CD4-positive, alpha-beta T cell treated with Interleukin-17A for 1 hour (primary cell): ENCODE measurements at places on chromosomes 12 and 14.

GRCh38 chr12:19387161-19387560, 52.1 kb upstream of the AEBP2 start:
- DNase-seq: no peak

DNA sequence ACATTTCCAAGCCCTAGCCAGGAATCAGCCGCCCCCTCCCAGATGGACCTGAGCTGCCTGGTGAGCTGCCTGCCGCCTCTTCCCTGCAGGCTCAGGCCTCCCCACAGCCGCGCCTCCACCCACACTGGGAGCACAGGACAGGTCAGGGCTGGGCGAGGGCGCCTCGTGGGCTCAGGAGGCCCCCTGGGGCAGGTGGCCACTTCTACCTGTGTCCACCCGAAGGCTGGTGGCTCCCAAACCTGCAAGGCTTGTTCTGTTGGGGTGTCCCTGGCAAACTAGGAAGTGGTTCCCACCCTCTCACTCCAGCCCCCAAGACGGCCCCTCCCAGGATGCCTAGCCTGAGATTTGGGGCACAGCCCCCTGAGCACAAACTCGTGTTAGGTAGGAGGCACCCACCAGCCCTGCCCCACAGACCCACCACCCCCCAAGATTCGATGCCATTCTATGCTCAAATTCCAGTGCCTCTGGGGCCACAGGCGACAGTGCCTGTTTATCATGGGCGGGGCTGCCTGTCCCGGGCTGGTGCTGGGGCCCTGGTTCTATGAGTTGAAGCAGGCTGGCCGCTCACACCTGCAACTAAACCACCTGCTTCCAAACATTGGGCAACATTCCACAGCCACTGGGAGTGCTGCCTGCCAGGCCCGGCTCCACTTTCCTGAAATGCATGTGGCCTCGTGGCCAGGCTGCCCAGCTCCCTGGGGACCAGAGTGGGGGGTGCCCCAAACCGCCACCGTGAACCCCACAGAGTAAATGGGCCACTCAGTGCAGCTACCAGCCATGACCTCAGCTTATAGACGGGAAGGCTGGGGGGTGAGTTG, 6.8 kb downstream of the MMP17 start:
- DNase-seq: no peak

- no peak for DNase-seq
Measured at GRCh38 chr12:4006743-4007142, 133.5 kb upstream of the PARP11 start.

DNA sequence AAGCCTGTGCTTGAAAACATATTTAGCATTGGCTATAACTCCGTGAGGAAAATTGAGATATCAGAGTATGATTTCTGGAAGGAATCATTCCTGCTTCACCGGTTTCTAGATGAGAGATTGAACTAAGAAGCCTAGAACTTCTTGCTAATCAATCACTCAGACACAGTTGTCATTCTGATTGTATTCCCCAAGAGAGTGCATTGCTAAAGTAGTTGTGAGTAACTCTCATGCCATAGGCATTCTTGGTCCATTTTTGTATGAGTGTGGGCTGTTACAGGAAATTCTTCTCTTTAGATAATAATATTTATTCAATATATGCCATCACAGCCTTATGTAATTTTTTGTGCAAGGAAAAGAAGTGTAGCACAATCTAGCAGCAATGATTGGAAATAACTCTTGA, 893.3 kb upstream of the MDGA2 start:
- DNase-seq: no peak

DNA sequence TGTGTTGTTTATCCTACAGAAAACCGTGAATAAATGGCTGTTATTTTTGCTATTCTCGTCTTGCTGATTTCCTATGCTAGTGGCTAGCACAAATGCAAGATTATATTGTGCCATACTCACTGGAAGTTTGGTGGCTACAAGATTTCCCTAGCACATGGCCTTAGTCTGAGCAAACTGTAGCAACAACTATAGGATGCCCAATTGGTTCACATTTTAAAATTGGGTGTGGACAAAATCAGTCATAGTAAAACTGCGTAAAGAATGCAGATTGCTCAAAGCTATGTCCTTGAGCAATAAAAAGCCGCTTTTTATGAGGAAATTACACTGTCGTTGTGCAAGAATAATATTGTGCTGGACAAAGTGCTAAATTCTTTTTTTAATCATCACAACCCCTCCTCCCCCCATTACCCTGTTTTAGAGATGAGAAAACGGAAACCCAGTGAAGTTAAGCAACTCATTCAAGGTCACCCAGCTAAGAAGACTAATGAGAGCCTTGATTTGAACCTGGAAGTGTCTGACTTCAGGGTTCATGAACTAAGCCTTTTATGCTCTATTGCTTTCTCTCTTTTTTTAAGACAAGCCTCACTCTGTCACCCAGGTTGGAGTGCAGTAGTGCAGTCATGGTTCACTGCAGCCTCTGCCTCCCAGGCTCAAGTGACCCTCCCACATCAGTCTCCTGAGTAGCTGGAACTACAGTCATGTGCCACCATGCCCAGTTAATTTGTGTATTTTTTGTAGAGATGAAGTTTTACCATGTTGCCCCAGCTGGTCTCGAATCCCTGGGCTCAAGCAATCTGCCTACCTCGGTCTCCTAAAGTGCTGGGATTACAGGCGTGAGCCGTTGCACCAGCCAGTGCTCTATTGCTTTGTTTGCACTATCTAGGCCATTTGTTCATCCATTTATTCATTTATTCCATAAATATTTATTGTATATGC, 73.6 kb downstream of the SRGAP1 start:
- DNase-seq: peak; percentile 23

GRCh38 chr12:94998326-94998725, 5.2 kb downstream of the NDUFA12 start:
- no peak for DNase-seq

DNA sequence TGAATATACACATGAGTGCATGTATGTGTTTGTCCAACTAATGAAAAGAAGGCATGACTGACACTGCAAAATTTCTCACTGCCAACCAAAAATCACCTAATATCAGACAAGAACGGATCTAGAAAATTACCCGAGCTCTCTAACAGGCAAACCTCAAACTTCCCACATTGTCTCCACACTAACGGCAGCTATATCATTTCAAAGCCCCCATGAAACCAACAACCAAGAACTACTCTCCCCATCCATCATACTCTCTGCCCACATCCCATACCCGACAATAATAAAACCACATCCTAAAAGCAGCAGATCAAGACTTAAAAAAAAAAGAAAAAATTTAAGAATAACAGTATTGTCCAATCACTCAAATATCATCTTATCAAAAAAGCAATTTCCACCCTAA, 227.1 kb downstream of the CEP128 start:
- no peak for DNase-seq

DNA sequence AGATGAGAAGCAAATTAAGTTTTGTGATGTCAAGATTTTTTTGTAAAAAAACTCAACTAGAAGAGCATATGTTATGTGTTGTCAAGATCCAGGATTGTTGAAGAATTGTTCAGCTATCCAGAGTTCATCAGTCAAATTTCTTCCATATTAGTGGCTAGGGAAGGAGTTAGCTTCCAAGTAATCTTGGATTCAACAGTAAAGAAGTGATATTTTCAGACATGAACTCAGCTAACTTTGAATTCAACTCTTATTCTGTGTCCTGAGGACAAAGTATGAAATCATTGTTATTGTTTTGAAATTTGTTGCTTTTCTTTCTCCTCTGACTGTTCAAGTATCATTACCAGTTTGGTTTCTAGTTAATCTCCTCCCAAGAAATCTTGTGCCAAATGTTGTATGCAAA, 589.3 kb upstream of the NOVA1 start:
- no peak for DNase-seq

DNA sequence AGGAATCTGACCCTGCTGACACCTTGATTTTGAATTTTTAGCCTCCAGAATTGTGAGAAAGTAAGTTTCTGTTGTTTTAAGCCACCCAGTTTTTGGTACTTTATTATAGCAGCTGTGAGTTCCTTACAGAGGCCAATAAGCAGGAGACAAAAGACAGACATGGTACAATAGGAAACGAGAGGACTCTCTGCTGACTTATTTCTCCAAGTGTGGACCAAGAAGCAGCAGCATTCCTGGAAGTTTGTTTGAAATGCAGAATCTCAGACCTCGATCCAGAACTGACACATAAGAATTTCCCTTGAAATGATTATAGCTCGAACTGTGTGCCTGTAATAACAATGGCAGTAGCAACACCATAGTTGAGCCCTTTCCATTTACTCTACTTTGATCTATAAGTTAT, 31.9 kb upstream of the LUM start:
- no peak for DNase-seq

DNA sequence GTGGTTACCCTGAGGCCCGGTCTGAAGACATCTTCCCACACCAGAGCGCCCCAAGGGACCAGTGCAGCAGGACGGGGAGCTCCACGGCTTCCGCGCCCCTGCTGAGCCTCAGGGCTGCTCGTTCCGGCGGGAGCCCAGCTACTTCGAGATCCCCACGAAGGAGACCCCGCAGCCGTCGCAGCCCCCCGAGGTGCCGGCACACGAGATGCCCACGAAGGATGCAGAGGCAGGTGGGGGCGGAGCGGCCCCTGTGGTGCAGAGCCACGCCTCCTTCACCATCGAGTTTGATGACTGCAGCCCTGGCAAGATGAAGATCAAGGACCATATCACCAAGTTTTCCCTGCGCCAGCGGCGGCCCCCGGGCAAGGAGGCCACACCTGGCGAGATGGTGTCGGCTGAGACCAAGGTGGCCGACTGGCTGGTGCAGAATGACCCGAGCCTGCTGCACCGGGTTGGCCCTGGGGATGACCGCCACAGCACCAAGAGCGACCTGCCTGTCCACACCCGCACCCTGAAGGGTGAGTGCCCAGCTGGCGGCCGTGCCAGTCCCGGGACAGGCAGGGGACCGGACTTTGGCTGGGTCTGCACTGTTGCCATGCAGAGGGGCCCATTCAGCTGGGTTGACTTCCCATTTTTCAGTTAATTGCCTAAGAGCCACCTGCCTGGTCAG, 18.1 kb downstream of the CEP170B start:
- DNase-seq: no peak

DNA sequence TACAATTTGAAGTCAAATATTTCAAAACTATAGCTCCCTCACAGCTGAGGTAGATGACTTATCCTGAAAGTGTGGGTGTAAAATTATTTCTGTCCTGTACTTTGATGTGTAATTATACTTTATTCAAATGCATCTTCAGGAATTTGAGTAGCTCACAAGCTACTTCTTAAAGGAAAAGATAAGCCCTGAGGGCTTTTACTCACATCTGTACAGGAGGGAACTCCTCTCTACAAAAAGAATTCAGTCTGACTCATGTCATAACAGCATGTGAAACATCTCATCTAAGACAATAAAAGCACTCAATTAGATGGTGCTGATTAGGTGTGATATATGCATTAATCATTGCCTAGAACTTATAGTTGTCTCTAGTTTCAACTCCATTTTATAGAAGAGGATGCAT, 452.0 kb downstream of the PRKD1 start:
- no peak for DNase-seq

- DNase-seq: no peak
Measured at GRCh38 chr14:66163023-66163422, 323.1 kb upstream of the CCDC196 start.

DNA sequence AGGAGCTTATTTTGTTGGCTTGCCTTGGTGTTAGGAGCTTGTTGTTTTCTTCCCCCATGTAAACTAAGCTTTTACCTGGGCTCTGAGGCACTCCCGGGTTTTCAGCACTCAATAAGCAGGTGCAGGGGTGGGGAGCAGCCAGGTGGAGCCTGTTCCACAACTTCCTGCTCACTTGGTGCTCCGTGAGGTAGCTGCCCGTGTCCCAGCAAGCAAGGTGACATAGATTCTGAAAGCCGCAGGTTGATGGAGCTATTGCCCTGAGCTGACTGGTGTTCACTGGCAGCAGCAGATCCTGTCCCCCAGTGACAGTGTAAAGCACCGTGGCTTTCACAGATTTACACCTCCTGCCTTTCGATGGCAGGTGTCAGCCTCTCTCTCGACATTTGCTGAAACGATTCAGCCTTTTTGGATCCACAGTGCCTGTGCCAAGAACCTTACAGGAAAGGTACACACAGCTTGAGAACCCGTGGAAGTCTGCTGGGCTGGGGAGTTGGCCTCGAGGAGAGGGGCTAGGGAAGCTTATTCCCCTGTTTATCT, 295.7 kb upstream of the FKBP4 start:
- no peak for DNase-seq

DNA sequence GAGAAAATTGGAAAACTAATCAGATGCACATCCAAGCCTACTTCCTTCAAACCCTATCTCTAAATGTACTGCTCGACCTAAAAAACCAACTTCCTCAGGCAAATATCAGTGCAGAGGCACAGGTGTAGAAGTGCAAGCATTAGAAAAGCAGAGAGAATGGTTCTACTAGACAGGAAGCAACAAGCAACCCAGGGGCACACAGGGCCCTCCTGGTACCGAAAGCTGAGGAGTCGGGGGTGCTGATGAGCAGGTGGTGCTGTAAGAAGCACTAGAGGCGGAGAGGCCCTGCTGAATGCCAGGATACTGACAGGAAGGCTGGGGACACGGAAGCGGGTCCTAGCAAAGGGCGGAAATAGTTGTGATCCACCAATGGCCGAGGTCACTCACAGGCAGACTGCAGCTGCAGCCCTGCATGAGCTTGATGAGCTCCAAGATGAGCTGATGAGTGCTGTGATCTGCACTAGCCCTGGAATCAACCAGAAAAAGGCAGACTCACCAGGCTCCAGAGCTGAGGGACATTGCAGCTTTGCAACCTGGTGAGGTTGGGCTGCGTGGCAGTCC, 85.9 kb downstream of the TTC7B start:
- DNase-seq: no peak

- DNase-seq: no peak
Measured at GRCh38 chr12:3364661-3365462, 126.1 kb upstream of the PRMT8 start.

DNA sequence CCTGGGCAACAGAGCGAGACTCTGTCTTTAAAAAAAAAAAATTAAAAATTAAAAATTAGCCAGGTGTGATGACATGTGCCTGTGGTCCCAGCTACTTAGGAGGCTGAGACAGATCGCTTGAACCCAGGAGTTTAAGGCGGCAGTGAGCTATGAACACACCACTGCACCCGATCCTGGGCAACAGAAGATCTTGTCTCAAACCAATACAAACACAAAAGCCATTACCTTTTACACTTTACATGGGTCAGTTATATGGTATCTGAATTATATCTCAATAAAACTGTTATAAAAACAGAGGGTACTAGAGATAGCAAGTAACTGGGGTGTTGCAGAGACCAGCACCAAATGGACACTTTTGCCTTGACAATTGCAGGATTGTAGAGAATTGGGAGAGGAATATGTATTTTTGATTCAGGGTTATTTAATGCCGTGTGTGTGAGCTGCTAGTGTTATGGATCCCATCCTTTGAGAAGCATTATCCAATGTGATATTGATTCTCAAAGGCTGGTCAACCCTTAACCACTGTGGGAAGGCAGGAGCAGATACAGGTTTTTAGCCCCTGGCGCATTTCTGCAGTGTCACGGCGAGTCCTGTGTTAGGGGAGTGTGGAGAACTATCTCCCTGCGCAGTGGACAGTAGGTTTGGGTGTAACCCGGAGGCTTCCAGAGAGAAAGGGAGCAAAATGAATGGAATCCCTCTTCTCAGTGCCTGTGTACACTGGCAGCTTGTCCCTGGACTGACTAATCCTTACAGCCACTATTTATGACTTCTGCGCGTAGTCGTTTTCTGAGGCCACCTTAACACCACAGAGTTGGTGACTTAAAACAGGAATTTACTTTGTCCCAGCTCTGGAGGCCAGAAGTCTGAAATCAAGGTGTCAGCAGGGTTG, 4.3 kb downstream of the PSMD9 start:
- no peak for DNase-seq
